ENCODE measurements at places on chromosomes 3 and 15. TPM values are rescaled to one million over a fixed set of nuclear protein-coding genes. Genes with fewer than 3 reads are reported as not detected.

DNA sequence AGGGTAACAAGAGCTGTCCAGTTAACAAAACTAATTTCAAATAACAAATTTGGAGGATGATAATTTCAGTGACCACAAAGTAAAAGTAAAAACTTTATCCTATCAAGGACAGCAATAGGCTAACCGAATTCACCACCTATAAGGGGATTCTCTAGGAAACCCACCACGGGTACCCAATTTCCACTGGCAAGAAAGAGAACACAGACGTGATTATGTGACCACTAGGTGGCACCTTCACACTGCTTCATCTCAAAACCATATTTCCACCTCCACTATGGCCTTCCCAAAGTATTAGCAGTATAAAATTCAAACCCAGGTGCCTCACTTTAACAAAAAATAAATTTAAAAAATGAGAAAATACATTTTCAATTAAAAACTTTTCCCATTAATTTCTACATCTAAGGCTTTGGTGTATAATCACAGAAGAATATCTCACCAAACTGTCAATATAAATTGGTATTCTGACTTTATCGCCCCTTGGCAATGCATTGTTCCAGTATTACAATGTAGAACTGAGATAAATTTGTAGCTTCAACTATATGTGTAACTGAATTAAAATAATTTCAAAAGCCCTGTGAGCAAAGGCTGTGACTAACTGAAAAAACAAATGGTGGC, 96.5 kb downstream of the FSIP1 start:
- H3K27me3 ChIP-seq, result no peaks in the 10 kb centered on the region
- no peaks in the 10 kb centered on the region for H3K4me1 ChIP-seq
- no peaks in the 10 kb centered on the region for H3K36me3 ChIP-seq
- H3K4me3 ChIP-seq, result no peak overlapping the region
- no peak overlapping the region for H3K27ac ChIP-seq

GRCh38 chr3:49554633-49555265, 472 bp downstream of the BSN start:
- no peaks in the 10 kb centered on the region for H3K36me3 ChIP-seq
- H3K4me1 ChIP-seq, result peaks cover 10% of the 10 kb centered on the region
- H3K27me3 ChIP-seq, result peaks cover 3% of the 10 kb centered on the region
- H3K4me3 ChIP-seq, result peak overlapping the region; percentile 31
- no peak for DNase-seq

- H3K27ac ChIP-seq, result no peak overlapping the region
- no peaks in the 10 kb centered on the region for H3K4me1 ChIP-seq
- no peak overlapping the region for H3K4me3 ChIP-seq
Measured at GRCh38 chr3:113804661-113805060, 33.9 kb upstream of the GRAMD1C start.

- H3K4me1 ChIP-seq, result no peaks in the 10 kb centered on the region
- H3K4me3 ChIP-seq, result no peak overlapping the region
- no peaks in the 10 kb centered on the region for H3K36me3 ChIP-seq
- peak; percentile 13 for DNase-seq
- no peak overlapping the region for H3K27ac ChIP-seq
- no peaks in the 10 kb centered on the region for H3K27me3 ChIP-seq
Measured at GRCh38 chr3:106759731-106760130, 617.5 kb upstream of the CCDC54 start.

DNA sequence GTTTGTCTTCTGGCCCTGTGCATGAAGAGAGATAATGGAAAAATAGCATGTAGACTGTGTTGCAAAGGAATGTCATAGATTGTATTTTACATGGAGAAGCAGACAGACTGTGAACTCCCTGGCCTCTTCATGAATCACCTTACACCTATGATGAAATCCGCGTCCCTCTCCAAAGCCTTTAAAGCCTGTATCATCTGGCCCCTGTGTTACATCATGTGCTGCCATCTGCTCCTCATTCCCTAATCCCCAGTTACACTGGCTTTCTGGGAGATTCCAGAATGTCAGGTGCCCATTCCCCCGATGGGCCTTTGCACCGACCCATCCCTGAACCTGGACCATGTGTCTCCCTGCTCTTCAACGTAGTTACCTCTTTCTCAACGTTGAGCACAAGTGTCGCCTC, 190.8 kb downstream of the ADAMTSL3 start:
- no peak overlapping the region for H3K4me3 ChIP-seq
- no peak for DNase-seq
- no peaks in the 10 kb centered on the region for H3K27me3 ChIP-seq
- peaks cover 53% of the 10 kb centered on the region for H3K4me1 ChIP-seq
- no peak overlapping the region for H3K27ac ChIP-seq
- no peaks in the 10 kb centered on the region for H3K36me3 ChIP-seq

DNA sequence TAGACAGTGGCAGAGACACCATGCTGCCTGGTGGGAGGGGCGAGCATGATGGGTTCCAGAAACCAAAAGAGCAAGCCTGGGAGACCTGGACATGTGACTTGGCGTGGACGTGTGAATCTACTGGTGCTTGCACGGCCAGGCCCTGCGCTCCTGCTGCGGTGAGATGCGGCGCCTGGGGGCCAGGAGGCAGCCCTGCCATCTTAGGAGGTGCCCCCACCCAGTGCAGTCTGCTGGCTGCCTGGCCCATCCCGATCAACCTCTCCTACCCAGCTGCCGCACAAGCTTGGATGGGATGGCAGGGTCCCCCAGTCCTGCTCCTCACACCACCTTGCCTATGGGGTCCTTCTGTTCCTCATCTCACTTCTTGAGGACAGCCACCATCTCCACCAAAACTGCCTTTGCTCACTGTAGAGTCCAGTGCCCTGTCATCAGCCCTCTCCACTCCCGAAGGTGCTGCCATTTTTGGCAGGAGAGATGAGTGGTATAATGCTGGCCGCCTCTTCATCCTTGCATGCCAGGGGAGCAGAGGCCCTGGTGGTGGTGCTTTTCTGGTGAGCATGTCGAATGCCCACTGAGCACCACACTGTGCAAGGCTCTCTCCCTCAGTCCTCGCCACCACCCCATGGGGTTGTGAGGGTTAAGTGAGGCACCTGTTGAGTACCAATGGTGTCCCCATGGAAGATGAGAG, 3.1 kb upstream of the ABTB1 start:
- H3K27ac ChIP-seq, result no peak overlapping the region
- H3K27me3 ChIP-seq, result no peaks in the 10 kb centered on the region
- no peak for DNase-seq
- peaks cover 17% of the 10 kb centered on the region for H3K4me1 ChIP-seq
- H3K4me3 ChIP-seq, result no peak overlapping the region
- H3K36me3 ChIP-seq, result peaks cover 2% of the 10 kb centered on the region

- H3K4me3 ChIP-seq, result no peak overlapping the region
- H3K27ac ChIP-seq, result peak overlapping the region; percentile 71
- peak; percentile 8 for DNase-seq
- H3K27me3 ChIP-seq, result no peaks in the 10 kb centered on the region
- no peaks in the 10 kb centered on the region for H3K36me3 ChIP-seq
Measured at GRCh38 chr3:40770061-40770460, 245.3 kb downstream of the ZNF621 start.

Gene CHST2
- total RNA-seq, result 53.3 TPM

Gene NPRL2
- 12.7 TPM for total RNA-seq

DNA sequence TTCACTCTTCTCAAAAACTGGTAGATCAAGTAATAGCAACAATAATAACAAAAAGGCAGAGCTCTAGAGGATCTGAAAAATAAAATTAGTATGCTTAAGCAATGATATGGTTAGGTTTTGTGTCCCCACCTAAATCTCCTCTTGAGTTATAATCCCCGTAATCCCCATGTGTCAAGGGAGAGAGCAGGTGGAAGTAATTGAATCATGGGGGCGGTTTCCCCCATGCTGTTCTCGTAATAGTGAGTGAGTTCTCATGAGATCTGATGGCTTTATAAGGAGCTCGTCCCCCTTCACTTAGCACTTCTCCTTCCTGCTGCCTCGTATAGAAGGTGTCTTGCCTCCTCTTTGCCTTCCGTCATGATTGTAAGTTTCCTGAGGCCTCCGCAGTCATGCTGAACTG, 60.2 kb upstream of the ABHD2 start:
- no peak overlapping the region for H3K4me3 ChIP-seq
- H3K4me1 ChIP-seq, result no peaks in the 10 kb centered on the region
- H3K27me3 ChIP-seq, result no peaks in the 10 kb centered on the region
- no peaks in the 10 kb centered on the region for H3K36me3 ChIP-seq
- DNase-seq, result no peak
- no peak overlapping the region for H3K27ac ChIP-seq

DNA sequence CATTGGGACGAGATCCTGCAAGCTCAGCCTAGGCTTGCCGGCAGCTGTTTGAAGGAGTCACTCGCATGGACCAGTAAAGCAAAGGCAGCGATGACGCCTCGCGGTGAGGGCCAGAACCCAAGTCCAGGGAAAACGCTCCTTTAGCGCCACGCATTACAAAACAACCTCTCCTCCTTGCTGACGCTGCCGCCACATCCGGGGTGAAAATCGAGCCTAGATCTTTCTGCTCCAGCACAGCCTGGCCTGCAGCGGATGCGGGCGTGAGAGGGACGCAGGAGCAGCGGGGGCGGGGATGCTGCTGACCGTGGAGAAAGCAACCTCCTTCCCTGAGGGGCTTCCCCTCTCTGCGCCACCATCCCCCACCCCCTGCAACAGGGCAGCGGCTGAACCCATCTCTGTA, 46.7 kb downstream of the CASR start:
- H3K27ac ChIP-seq, result no peak overlapping the region
- no peak for DNase-seq
- no peak overlapping the region for H3K4me3 ChIP-seq
- H3K36me3 ChIP-seq, result no peaks in the 10 kb centered on the region
- no peaks in the 10 kb centered on the region for H3K27me3 ChIP-seq

Gene LRRC2
- total RNA-seq, result 3.1 TPM

Gene MUC13
- not detected for total RNA-seq

GRCh38 chr3:32842531-32842931, 24.7 kb downstream of the TRIM71 start:
- peaks cover 6% of the 10 kb centered on the region for H3K4me1 ChIP-seq
- H3K36me3 ChIP-seq, result no peaks in the 10 kb centered on the region
- no peak for DNase-seq
- H3K4me3 ChIP-seq, result no peak overlapping the region

Gene GRAMD2A
- 4.0 TPM for total RNA-seq

DNA sequence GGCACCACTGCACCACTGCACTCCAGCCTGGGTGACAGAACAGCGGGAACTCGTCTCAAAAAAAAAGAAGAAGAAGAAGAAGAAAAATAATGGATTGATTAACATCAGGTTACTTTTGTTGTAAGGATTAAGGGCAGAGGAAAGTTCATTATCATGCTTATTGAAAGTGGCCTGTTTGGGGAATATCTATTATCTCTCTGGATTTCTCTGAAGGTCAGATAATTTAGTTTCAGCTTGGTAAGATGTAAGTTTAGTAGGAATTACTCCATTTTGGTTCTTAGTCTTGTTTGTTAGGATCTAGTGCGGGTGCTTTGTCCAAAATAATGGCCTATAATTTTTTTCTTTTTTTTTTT, 2.5 kb upstream of the MTMR14 start:
- no peak overlapping the region for H3K27ac ChIP-seq
- H3K4me3 ChIP-seq, result no peak overlapping the region
- DNase-seq, result no peak
- no peaks in the 10 kb centered on the region for H3K27me3 ChIP-seq
- H3K36me3 ChIP-seq, result peaks cover 2% of the 10 kb centered on the region

Gene HYAL3
- 4.0 TPM for total RNA-seq

DNA sequence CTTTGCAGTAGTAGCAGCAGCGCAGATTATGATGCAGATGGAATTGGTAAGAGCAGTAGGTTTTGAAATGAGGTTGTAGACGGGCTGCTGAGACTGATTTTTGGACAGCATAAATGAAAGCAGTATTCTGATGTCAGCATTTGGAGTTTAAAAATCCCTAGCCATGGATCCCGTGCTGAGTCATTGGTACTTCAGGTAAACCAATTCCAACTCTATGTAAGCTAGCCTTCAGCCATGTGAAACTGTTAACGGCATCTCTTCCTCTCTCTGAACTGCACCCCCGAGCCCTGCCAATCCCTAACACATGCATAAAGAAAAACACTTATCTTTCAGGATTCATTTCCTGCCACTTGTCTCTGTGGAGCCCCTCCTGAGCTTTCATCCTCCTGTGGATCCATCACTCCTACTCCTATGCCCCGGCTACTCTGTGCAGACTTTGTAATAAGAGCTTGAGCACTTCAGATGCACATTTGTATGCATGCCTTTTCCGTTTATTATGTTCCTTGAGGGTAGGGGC, 119.0 kb downstream of the AKAP13 start:
- no peaks in the 10 kb centered on the region for H3K27me3 ChIP-seq
- no peak overlapping the region for H3K4me3 ChIP-seq
- peaks cover 64% of the 10 kb centered on the region for H3K4me1 ChIP-seq
- no peak for DNase-seq

- peaks cover 18% of the 10 kb centered on the region for H3K36me3 ChIP-seq
- peaks cover 43% of the 10 kb centered on the region for H3K4me1 ChIP-seq
- H3K27ac ChIP-seq, result no peak overlapping the region
- H3K27me3 ChIP-seq, result no peaks in the 10 kb centered on the region
Measured at GRCh38 chr15:57236561-57237300, 139.6 kb upstream of the CGNL1 start.

- DNase-seq, result no peak
- no peaks in the 10 kb centered on the region for H3K27me3 ChIP-seq
- peaks cover 12% of the 10 kb centered on the region for H3K4me1 ChIP-seq
- no peak overlapping the region for H3K27ac ChIP-seq
Measured at GRCh38 chr15:48279608-48280007, 51.6 kb upstream of the DUT start.

- no peaks in the 10 kb centered on the region for H3K36me3 ChIP-seq
- no peaks in the 10 kb centered on the region for H3K4me1 ChIP-seq
- H3K4me3 ChIP-seq, result no peak overlapping the region
- H3K27me3 ChIP-seq, result no peaks in the 10 kb centered on the region
- H3K27ac ChIP-seq, result no peak overlapping the region
Measured at GRCh38 chr15:43998607-43999006, 171.8 kb downstream of the WDR76 start.

- no peak for DNase-seq
- no peaks in the 10 kb centered on the region for H3K4me1 ChIP-seq
- no peak overlapping the region for H3K27ac ChIP-seq
- no peaks in the 10 kb centered on the region for H3K27me3 ChIP-seq
- H3K36me3 ChIP-seq, result no peaks in the 10 kb centered on the region
- no peak overlapping the region for H3K4me3 ChIP-seq
Measured at GRCh38 chr3:3729261-3729660, 70.0 kb upstream of the LRRN1 start.

GRCh38 chr3:172616031-172616461, 92.8 kb upstream of the TNFSF10 start:
- H3K36me3 ChIP-seq, result no peaks in the 10 kb centered on the region
- H3K27ac ChIP-seq, result no peak overlapping the region
- DNase-seq, result peak; percentile 28
- no peak overlapping the region for H3K4me3 ChIP-seq

GRCh38 chr3:185976977-185977678, 39.3 kb upstream of the TRA2B start:
- H3K27me3 ChIP-seq, result no peaks in the 10 kb centered on the region
- no peak overlapping the region for H3K4me3 ChIP-seq
- H3K4me1 ChIP-seq, result no peaks in the 10 kb centered on the region
- peak; percentile 68 for DNase-seq
- no peaks in the 10 kb centered on the region for H3K36me3 ChIP-seq
